ENCODE measurements at places on chromosomes 3 and 15. TPM values are rescaled to one million over a fixed set of nuclear protein-coding genes. Genes with fewer than 3 reads are reported as not detected.

The TUSC7 gene
- total RNA-seq: not detected

The TNFAIP8L3 gene
- 8.9 TPM for total RNA-seq

The SRGAP3 gene
- total RNA-seq: 24.3 TPM

The IL5RA gene
- total RNA-seq: 1.1 TPM

The ETFA gene
- 90.1 TPM for total RNA-seq

The REC114 gene
- total RNA-seq: not detected

The ESYT3 gene
- total RNA-seq: 5.3 TPM

The CFAP100 gene
- total RNA-seq: not detected

The UCN2 gene
- total RNA-seq: not detected

The TGM5 gene
- total RNA-seq: not detected

The GASK1A gene
- total RNA-seq: 7.3 TPM

The FEZF2 gene
- total RNA-seq: not detected

The DNASE1L3 gene
- total RNA-seq: 24.9 TPM

The CCR3 gene
- not detected for total RNA-seq

The AZI2 gene
- total RNA-seq: 59.0 TPM

The SLC27A2 gene
- total RNA-seq: 26.5 TPM

The MYEF2 gene
- total RNA-seq: 46.3 TPM

The THSD4 gene
- total RNA-seq: 36.3 TPM

The ZBBX gene
- 1.2 TPM for total RNA-seq

The HACL1 gene
- 27.1 TPM for total RNA-seq

The CACNA2D2 gene
- 3.6 TPM for total RNA-seq

The SLC22A14 gene
- total RNA-seq: 0.19 TPM

The SLC7A14 gene
- total RNA-seq: not detected

The HLTF gene
- total RNA-seq: 30.2 TPM

The PLSCR4 gene
- total RNA-seq: 33.0 TPM

The MAGI1 gene
- total RNA-seq: 42.8 TPM

The LTK gene
- 0.91 TPM for total RNA-seq

The KBTBD13 gene
- total RNA-seq: 0.06 TPM

The CPNE9 gene
- 0.16 TPM for total RNA-seq

The FAM174B gene
- total RNA-seq: 13.8 TPM

The CLDN11 gene
- total RNA-seq: 2.4 TPM

The CDHR4 gene
- total RNA-seq: 0.54 TPM

All from kidney (tissue), 22 donors.